Hematopoietic multipotent progenitor cell treated with erythropoietin and hydrocortisone succinate and interleukin-3 and kit ligand, for 8 days (in vitro differentiated cells): ENCODE measurements at places on chromosomes 4 and X.

DNA sequence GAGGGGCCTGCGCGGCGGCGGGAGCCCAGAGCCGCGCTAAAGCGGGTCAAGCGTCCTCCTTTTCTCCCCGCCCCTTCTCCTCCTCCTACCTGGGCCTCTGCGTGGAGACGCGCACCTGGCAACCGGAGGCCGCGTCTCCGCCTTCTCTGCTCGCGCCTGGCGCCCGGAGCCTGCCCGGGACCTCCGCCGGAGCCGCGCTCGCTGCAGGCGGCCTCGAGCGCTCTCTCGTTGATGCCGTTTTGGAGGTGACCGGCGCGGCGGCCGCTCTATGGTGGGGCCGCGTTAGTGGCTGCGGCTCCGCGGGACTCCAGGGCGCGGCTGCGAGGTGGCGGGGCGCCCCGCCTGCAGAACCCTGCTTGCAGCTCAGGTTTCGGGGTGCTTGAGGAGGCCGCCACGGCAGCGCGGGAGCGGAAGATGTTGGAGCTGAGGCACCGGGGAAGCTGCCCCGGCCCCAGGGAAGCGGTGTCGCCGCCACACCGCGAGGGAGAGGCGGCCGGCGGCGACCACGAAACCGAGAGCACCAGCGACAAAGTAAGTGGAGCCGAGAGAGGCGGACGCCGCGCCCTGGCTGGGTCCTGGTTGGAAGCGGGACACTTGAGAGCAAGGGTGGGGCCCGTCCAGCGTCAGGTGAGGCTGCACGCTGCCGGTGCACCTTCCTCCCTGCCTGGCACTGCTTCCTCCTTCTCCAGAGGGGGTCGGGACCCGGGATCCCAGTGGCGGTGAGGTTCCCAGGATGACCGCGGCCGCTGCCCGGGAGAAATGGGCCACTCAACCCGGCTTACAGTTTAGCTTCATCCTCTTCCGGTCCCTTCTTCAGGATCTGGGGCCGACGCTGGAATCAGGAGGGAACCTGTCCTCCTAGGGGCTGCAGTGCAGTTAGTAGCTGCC lies at the start of gene CDS1:
CDS1 (plus strand) TSS at position 140 of the 888 bp plus-strand sequence; CDS start at position 415, 275 bp downstream.
- no peak for DNase-seq

DNA sequence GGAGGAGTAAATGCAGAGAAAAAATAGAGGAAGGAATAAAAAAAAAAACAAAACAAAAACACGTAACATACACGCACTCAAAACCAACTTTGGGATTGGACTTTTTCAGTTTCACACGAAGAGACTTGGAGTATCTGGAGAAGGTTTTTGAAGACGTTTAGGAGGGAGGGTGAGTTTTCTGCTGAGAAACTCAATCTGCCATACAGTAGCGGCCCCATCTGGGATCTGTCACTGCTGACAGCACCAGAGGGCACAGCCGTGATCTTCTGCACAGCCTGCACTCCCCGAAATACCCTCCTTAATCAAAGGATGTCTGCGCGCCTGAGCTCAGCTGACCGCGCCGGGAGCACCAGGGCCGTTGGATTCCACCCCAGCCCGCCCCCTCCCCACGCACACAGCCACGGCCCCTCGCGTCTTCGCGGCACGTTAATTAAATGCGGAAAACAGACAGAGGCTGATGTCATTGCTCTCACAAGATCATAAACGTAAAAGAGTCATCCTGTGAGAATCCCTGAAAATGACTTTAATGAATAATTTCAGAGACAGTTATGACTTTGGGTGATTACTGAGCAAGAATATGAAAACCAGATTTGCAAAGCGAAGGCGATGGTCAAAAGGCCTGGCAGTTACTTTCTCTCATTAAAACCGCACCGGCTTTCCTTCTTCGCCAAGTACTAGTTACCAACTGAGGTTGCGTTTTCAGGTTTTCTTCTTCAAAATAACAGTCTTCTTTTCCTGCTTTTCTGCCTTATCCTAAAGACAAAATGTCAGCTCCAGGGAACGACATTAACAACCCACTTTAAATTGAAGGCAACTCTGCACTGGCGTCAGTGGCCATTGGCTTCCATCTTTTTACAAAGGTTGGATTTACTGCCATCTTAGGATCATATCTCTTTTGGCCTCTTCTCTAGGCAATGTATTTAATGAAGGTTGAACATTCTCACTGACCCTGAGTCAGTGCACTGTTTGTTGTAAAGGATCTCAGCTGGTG lies 10.6 kb downstream of the HAND2 start:
- no peak for DNase-seq

GRCh38 chrX:427812-428725 lies 41.4 kb upstream of the PPP2R3B start:
- peak; percentile 7 for DNase-seq

- DNase-seq, result no peak
These were observed 282.4 kb downstream of the C4orf33 start for GRCh38 chr4:129378364-129378763.

GRCh38 chr4:83378419-83378818 lies 43.8 kb upstream of the HPSE start:
- no peak for DNase-seq

DNA sequence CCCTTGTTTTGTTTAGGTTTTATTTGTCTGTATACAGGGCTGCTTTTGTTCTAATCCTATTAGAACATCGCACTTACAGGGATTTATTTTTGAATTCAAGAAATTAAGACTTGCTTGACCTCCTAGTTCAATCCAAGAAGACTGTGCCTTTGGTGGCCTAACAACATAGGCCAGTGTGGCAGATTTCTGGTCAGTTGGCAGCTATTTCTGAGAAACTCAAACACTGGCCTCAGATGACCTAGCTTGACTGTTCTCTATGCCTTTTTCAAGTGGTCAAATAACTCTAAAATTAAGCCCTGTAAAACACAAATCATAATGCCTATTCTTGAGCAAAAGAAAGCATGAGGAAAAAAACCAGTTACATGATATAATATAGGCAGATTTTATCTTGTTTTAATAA lies 89.3 kb upstream of the GPR34 start:
- no peak for DNase-seq

GRCh38 chrX:1472975-1473374 lies 20.3 kb upstream of the ASMTL start:
- no peak for DNase-seq

DNA sequence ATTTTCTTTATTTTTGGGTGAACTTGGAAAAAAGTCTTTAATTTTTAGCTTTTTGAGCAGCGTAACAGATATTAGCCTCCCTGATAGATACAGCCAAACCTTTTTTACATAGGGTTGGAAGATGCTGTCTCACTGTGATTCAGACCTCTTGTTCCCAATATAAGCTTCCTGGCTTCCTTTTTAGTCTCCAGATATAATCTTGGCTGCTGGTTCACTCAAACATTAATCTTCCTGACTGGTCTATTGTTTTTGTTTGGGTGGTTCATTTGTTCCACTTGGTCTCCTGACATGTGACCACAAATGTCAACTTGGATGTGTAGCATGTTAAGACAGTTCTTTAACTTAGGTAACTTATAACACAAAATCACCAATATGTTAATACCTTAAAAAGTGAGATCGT lies 23.0 kb downstream of the RPA4 start:
- DNase-seq, result no peak

DNA sequence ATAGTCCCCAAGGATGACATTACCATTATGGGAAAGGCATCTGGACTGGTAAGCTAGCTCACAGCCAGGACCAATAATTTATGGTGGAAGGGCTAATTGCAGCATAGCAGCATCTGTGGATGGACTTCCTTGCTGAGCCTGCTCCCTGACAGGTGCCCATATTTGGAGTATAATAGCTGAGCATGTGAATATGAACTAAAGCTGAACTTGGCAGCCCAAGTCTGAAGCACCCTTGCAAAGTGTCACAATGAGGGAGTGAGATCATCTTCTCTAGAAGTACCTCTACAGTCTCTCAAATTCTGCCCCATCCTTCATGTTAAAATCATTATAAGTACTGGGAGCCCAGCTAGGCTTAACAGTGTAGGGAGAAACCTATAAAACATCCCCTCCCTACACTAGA lies 128.2 kb upstream of the INPP4B start:
- DNase-seq, result no peak

DNA sequence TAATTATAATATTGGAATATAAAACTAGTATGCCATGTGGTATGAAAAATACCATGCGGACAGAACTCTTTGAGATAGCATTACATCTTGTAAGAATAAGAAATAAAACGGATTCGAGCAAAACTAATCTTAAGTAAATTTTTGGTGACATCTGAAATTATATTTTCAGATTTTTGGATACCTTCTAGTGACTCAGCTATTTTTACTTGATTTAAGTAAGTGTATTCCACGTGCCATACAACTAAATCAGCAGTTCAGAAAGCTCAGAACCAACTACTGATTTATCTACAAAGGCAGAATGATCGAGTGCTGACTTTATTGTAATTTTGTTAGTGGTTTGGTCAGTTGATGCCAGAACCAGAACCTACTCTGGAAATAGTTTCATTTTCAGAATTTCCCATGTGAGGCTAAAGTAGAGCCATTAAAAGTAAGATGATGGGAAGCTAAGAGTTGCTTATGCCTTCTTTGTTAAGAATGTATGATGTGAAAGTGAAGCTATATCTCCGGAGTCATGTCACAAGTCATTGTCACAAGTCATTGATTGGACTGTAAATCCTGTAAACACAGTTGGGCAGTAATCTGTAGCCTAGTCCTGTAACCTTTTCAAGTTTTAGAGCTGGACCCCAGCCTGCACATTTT lies 4.0 kb downstream of the ING2 start:
- no peak for DNase-seq

- peak; percentile 27 for DNase-seq
These were observed 694 bp downstream of the PDS5A start for GRCh38 chr4:39976945-39977488.

- no peak for DNase-seq
These were observed 195.6 kb downstream of the RASL11B start for GRCh38 chr4:53057679-53058078.

- no peak for DNase-seq
These were observed 1105.7 kb upstream of the SLIT2 start for GRCh38 chr4:19146038-19146437.

GRCh38 chr4:83604321-83604720 lies 68.4 kb downstream of the GPAT3 start:
- no peak for DNase-seq

DNA sequence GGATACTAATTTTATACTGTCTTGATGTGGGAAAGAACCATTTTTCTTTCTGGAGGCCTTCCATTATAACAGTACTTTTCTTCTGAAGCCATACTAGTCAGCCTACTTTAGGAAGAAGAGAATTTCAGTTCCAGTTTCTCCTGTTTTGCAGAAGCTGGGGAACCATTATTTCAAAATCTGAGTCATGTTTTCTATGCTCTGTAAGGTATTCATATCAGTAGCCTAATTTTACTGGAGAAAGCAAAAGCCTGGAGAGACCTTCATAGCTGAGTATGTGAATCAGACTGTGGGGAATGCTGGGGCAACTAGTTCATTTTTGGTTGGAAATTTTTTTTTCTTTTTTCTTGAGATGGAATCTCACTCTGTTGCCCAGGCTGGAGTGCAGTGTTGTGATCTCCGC lies 22.4 kb downstream of the AFF1 start:
- no peak for DNase-seq

DNA sequence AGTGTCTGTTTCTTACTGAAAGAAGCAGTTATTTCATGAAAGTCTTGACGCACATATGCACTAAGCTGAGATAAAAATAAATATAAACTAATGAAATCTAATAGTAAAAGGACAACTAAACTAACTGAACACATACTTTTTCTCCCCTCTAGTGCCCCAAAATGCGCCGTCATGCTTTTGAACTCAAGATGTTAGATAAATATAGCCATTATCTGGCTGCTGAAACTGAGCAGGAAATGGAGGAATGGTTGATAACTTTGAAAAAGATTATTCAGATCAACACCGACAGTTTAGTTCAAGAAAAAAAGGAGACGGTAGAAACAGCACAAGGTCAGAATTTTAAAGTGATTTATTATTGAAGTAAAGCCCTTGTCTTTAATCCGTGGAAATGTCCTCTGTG lies 70.2 kb downstream of the DOCK11 start:
- peak; percentile 47 for DNase-seq

DNA sequence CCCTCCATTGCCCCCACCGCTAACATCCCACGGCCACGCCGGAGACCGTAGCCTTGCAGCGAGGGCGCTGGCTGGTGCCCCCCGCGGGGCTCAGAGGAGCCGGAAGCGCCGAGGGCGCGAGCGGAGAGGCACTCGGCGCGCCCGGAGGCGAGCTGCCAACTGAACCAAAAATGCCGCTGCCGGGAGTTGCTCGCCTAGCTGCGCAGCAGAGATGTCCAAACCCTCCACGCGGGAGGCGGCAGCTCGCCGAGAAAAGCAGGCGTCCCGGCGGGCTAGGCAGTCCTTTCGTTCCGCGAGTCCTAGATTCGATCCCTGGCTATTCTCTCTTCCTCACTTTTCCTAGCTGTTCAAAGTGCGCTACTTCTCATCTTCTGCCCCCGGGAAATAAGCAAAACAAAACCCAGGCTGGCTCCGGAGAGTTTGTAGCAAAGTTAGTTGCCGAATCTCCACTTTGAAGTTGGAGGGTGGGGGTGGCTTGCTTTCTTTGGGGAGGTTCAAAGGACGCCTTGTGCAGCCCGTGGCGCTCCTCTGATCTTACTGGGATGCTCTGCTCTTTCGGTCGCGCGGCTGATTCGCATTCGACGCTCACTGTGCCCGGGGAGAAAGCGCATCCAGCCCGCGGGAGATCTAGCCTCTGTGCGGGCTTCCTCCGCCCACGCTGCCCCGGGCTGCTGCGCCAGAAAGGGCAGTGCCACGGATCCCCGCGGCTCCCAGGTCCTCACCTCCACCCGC lies 723 bp downstream of the NKX6-1 start:
- no peak for DNase-seq

- peak; percentile 31 for DNase-seq
These were observed 8.7 kb downstream of the RIPPLY1 start for GRCh38 chrX:106894392-106894909.

GRCh38 chr4:80302616-80303223 lies 32.8 kb upstream of the CFAP299 start:
- no peak for DNase-seq

GRCh38 chr4:122787940-122788339 lies 38.7 kb upstream of the FGF2 start:
- DNase-seq, result no peak

- peak; percentile 39 for DNase-seq
These were observed 53.8 kb downstream of the ZFYVE28 start for GRCh38 chr4:2364654-2365053.

DNA sequence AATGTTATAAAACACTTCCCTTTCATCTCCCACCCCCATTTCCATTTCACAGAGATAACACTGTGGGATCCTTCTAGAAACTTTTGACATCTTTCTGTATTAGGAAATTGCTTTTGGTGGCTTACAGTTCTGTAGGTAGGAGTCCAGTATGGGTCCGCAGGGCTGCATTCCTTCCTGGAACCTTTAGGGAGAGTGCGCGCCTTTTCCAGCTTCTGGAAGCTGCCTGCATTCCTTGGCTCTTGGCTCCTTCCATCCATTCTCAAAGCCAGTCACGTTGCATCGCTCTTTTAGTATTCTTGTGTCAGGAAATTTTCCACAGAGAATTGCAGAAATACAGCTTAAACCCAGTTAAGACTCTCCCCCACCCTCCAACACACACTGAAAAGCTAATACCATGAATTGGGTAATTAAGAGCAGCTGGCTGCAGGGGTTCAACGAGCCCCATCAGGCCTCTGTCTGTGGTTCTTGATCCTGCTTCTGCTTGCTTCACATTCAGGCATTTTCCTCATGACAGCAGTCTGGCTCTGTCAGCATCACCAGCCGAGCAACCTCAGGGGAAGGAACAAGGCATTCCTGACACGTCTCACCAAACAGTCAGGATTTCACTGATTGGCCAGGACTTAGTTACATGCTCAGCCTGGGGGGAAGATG lies 48.8 kb downstream of the SEPTIN11 start:
- DNase-seq, result no peak
